ENCODE measurements at places on chromosomes 11 and 22.

GRCh38 chr22:30610299-30610698 lies 3.3 kb downstream of the TCN2 start:
- DNase-seq = no peak

GRCh38 chr11:87851234-87851633 lies 324.0 kb downstream of the RAB38 start:
- no peak for DNase-seq

DNA sequence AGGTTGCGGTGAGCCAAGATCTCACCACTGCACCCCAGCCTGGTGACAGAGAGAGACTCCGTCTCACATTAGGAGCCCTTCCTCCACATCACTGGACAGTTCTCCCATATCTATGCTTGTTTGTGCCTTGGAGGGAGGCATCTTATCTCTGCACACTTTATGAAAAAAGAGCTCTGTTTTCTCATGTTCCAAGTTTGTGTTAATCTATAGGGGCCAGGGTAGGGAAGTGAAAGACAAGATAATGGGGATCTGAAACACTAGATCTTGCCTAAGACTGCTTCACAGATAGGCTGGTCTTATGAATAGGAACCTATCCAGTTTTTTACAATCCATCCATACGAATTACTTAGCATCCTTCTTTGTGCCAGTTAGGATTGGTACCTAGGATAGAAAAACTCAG lies 17.1 kb downstream of the OR6Q1 start:
- DNase-seq = no peak

- DNase-seq = no peak
Measured at GRCh38 chr22:44819966-44820631, 67.7 kb downstream of the ARHGAP8 start.
